Stimulated activated CD4-positive, alpha-beta T cell treated with anti-CD3 and anti-CD28 coated beads, Interleukin-12 subunit alpha, Interleukin-12 subunit beta, amount 100 ng/mL, for 24 hours (primary cell): ENCODE measurements at places on chromosomes 6 and 20.

GRCh38 chr20:51692806-51693400 lies 75.3 kb downstream of the ATP9A start:
- DNase-seq = no peak

GRCh38 chr6:965343-965742 lies 272.4 kb upstream of the EXOC2 start:
- no peak for DNase-seq

DNA sequence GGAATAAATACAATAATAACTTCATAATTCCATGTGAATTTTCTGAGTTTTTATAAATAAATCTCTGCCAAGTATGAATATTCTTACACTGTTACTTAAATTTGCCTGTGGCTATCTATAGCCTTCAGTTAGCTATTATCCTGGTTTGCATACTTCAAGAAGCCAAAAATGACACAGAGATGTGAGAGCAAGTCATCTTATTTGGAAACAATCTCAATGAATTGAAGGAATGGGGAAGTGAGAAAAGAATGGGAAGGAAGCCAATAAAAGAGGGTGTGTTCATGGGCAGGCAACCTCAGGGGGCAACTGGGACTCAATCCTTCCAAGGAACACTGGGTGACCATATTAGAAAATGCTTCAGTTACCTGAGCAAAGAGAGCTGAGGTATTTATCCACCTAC lies 9.9 kb downstream of the HAO1 start:
- DNase-seq = no peak

GRCh38 chr6:109483735-109484057 lies 677 bp upstream of the ZBTB24 start:
- DNase-seq = no peak
